ENCODE measurements at places on chromosomes 3 and 15. TPM values are rescaled to one million over a fixed set of nuclear protein-coding genes. Genes with fewer than 3 reads are reported as not detected.

FBXW12 gene
- total RNA-seq = not detected

ERC2 gene
- 3.1 TPM for total RNA-seq

SV2B gene
- total RNA-seq = 1.7 TPM

GP5 gene
- not detected for total RNA-seq

GOLGA8M gene
- total RNA-seq = not detected

STARD9 gene
- 18.7 TPM for total RNA-seq

MDFIC2 gene
- total RNA-seq = not detected

CHRM5 gene
- total RNA-seq = not detected

TEX55 gene
- not detected for total RNA-seq

NOX5 gene
- not detected for total RNA-seq

USP19 gene
- 39.5 TPM for total RNA-seq

ZFAND6 gene
- total RNA-seq = 12.2 TPM

GABRR3 gene
- not detected for total RNA-seq

PCNP gene
- 21.7 TPM for total RNA-seq

PPM1L gene
- 27.2 TPM for total RNA-seq

ADAMTS17 gene
- 14.3 TPM for total RNA-seq

MME gene
- 49.4 TPM for total RNA-seq

GABRB3 gene
- total RNA-seq = not detected

GOLGA6L7 gene
- total RNA-seq = not detected

PLA2G4E gene
- total RNA-seq = not detected

NR2E3 gene
- total RNA-seq = 0.37 TPM

LEKR1 gene
- not detected for total RNA-seq

SCN11A gene
- not detected for total RNA-seq

PLIN1 gene
- total RNA-seq = 4.3 TPM

BRPF1 gene
- 15.1 TPM for total RNA-seq

ARPP19 gene
- total RNA-seq = 263 TPM

FILIP1L gene
- 59.8 TPM for total RNA-seq

TMEM212 gene
- not detected for total RNA-seq

GCSAM gene
- total RNA-seq = not detected

MYEF2 gene
- total RNA-seq = 193 TPM

ZXDC gene
- 58.5 TPM for total RNA-seq

NBEAL2 gene
- 653 TPM for total RNA-seq

KLHL25 gene
- 5.2 TPM for total RNA-seq

MUC20 gene
- 4.0 TPM for total RNA-seq

HRH1 gene
- 0.29 TPM for total RNA-seq

PCOLCE2 gene
- not detected for total RNA-seq

WDR76 gene
- total RNA-seq = 14.5 TPM

MANF gene
- total RNA-seq = 30.4 TPM

LNP1 gene
- not detected for total RNA-seq

MAN2A2 gene
- 223 TPM for total RNA-seq

BBS4 gene
- 52.7 TPM for total RNA-seq

CCR4 gene
- not detected for total RNA-seq

HACD3 gene
- 7.0 TPM for total RNA-seq

PHLDB2 gene
- 149 TPM for total RNA-seq

MNS1 gene
- not detected for total RNA-seq

SPSB4 gene
- not detected for total RNA-seq

CTXN2 gene
- total RNA-seq = not detected

NAA80 gene
- total RNA-seq = 22.3 TPM

SNRPN gene
- total RNA-seq = 90.4 TPM

ZNF662 gene
- total RNA-seq = 6.5 TPM

STRIT1 gene
- not detected for total RNA-seq

RAD51 gene
- total RNA-seq = not detected

All from stomach (tissue), 19 donors.